ENCODE measurements at places on chromosomes 6 and 20.

DNA sequence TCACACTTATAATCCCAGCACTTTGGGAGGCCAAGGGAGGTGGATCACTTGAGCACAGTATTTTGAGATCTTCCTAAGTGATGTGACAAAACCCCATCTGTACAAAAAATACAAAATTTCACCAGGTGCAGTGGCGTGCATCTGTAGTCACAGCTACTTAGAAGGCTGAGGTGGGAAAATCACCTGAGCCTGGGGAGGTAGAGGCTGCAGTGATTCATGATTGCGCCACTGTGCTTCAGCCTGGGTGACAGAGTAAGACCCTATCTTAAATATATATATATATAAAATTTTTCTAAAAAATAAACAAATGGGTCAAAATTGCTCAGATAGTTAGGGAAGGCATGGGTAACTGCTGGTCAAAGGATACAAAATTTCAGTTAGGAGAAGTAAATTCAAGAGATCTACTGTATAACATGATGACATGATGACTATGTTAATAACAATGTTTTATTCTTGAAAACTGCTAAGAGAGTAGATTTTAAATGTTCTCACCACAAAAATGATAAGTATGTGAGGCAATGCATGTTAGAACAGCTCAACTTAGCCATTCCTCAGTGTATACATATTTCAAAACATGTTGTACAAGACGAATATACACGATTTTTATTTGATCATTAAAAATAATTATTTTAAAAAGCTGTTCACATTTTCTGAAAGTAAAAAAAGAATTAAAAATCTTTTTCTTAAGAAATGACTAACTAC is 24.4 kb downstream of the TBC1D32 start:
- DNase-seq: no peak

- DNase-seq: no peak
These were observed 90.1 kb downstream of the PSMG4 start for GRCh38 chr6:3348821-3349220.

- DNase-seq: no peak
These were observed 659 bp downstream of the PRDM1 start for GRCh38 chr6:106086814-106087175.

GRCh38 chr6:132228894-132229293 is 172.4 kb downstream of the MOXD1 start:
- DNase-seq: no peak

- no peak for DNase-seq
These were observed 2.1 kb upstream of the PTCHD4 start for GRCh38 chr6:48113130-48113529.

DNA sequence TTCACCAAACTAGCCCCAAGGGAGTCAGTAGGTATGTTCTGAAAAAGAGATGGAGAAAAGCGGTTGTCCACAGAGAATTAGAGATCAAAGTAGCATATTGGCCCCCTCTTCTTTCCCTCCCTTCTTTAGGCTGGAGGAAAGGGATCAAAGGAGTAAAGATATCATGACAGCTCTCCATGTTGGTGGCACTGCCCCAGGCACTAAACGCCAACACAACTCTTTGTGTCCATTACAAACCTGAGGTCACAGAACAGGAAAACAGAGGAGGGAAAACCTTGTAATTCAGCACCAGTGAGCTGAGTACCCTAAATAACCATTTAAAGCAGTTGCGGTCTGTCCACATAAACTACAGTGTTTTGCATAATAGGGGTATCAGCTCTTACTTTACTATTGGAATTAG is 113.0 kb upstream of the TFAP2D start:
- DNase-seq: no peak

GRCh38 chr6:102902471-102902870 is 1509.0 kb downstream of the GRIK2 start:
- no peak for DNase-seq

GRCh38 chr6:21823371-21823770 is 229.8 kb downstream of the SOX4 start:
- no peak for DNase-seq

DNA sequence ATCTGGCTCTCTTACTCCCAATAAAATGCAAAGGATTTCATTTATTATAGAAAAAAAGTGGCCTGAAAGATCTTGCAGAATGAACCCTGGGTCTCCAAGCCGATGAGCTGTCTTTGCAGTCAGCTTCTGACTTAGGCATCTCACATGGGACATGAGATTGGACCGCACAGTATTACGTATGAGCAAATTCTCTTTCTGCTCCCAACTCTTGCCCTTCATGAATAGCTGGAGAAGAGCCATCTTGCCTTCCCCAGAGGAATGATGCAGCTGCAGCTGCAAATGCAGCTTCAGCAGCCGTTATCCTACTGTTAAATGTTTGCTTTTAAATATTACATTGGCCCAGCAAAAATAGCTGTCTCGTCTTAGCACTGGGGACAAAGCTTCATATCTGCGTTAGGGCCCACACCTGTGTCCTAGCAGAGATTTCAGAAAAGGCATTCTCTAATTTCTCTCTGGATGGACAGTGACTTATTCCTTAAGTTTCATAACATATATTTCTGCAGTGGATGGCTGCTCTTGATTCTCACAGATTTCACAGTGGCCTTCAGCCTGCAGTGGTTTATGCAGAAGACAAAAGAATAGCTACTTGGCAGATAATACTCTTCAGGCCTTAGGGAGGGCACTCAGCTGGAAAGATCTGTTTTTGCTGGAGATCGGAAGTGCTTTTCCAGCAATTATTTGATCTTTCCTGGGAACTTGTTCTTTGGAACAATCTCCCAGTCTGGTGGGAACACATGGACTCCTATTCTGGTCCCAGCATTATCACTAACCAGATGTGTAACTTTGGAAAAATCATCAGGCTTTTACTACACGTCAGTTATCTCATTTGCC is 129.2 kb downstream of the FYN start:
- no peak for DNase-seq

- no peak for DNase-seq
These were observed 97.8 kb upstream of the JAG1 start for GRCh38 chr20:10771435-10772140.
